Stimulated activated CD4-positive, alpha-beta T cell treated with anti-CD3 and anti-CD28 coated beads, Interleukin-4, amount 100 ng/mL, for 4 hours (primary cell): ENCODE measurements at places on chromosomes 16 and 17.

DNA sequence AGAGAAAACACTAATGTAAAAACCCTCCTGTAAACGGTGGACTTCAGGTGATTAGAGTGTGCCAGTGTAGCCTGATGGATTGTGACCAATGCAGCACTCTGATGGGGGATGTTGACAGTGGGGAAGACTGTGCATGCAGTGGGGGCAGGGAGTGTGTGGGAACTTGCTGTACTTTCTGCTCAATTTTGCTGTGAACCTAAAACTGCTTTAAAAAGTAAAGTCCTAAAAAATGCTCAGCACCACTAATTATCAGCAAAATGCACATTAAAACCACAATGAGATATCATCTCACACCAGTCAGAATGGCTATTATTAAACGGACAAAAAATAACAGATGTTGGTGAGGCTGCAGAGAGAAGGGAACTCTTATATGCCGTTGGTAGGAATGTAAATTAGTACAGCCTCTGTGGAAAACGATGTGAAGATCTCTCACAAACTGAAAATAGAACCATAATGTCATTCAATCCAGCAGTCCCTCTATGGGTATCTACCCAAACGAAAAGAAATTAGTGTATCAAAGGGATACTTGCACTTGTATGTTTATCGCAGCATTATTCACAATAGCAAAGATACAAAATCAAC, 9.7 kb upstream of the ULK2 start:
- DNase-seq: no peak

DNA sequence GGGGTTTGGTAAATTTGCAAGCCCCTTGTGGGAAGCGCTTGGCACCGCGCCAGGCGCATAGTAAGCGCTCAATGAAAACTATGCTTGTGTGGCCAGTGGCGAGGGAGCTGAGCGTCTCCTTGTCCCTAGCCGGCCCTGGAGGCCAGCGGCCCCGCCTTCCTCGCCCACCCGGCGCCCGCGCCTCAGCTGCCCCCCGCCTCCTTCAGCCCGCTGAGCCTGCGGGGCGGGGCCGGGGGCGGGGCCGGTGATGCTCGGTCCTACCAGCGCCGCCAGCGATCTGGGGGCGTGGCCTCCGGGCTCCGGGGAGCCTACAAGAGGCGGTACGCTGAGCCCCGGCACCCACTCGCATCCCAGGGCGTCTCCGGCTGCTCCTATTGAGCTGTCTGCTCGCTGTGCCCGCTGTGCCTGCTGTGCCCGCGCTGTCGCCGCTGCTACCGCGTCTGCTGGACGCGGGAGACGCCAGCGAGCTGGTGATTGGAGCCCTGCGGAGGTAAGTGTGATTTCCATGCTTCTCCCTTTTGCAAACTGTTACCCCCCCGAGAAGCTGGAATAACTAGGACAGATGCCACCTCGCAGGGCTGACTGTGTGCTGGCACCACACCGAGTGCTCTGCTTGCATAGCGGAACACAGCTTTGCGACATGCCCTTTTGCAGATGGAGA, at the start of gene CRISPLD2:
TSS of gene CRISPLD2 (plus strand) at position 342 of the 661 bp plus-strand sequence. CDS start 18,511 bp downstream, outside the sequence.
- DNase-seq: peak; percentile 90

DNA sequence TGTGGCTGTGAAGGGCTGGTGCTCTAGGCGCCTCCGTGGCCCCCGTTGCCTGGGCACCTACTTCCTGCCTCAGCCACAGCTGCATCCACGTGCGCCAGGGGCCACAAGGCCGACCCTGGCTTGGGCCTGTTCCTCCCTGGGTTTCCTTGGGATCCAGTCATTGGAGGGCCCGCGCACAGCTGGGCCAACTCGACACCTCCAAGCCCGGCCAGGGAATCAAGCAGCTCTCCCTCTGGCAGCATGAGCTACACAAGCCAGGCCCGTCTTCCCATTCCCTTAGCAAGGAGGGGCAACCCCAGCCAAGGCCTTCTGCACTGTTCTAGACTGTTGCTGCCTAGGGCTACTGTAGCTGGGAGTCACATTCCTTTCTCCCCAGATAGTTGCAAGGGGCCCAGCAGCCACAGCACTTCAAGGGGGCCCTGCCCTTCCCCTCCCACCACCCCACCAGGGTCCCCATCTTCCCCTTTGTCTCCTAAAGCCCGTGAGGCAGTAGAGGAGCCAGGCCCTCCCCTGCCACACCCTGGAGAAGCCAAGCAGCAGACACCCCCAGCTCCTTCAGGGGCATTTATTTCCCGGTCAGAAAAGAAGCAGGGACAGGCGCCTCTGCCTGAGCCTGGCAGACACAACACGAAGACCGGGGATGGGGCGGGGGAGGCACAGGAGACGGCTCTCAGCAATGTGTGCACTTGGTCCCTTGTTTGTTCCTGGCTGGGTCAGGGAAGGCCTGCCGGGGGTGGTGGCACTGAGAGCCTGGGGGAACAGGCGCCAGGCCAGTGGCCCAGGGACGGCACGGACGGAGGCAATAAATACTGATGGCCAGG, 3.8 kb downstream of the ARHGDIA start:
- DNase-seq: peak; percentile 46

DNA sequence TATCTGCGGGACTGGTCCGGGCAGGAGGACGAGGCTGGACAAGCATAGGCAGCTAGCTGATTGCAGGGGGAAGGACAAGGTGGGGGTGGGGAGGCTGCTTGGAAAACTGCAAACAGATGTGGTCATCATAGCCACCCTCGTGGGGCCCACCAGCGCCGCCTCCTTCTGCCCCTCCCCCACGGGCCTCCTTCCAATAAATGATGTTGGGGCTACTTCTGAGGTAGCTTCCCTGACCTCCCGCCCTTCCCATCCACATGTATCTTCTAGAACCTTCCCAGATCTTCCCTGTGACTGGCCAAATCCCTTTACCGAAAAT, 12.3 kb upstream of the CDC42EP4 start:
- no peak for DNase-seq

GRCh38 chr16:25575363-25575762, 116.4 kb upstream of the HS3ST4 start:
- DNase-seq: no peak

- DNase-seq: no peak
These were observed 631 bp downstream of the BIRC5 start for GRCh38 chr17:78214706-78215061.

DNA sequence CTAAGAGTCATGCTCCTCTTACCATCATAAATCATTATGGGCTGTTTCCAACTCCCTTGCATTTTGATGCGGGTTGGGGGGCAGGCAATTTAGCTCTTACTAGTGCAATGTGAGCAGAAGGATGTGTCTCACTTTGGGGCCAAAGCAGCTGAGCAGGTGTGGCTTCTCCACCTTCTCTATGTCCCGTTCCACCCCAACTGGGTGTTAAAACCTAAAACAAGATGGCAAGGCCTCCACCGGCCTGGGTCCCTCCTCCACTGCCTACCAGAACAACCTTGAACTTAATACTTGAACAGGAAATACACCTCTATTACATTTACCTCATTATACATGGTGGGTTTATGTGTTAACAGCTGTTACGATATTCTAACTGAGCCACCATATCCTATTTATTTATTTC, 52.8 kb downstream of the TOX3 start:
- no peak for DNase-seq

DNA sequence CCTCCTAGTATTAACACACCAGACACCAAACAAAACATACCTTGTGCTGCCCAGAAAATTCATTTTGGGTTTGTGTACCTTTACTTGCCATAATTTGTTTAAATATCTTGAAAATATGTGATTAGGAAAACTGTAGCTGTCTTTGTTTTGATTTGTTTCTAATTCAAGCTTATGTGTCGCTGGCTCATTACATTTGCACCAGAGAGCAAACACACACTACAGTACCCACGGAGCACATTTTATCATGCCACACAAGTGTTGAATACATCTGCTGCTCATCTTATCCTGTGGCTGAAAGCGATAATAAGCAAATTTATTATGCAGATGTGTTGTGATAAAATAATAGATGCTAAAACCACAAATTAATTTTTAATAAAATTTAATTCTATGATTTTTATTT, 63.1 kb downstream of the SPAG9 start:
- no peak for DNase-seq

DNA sequence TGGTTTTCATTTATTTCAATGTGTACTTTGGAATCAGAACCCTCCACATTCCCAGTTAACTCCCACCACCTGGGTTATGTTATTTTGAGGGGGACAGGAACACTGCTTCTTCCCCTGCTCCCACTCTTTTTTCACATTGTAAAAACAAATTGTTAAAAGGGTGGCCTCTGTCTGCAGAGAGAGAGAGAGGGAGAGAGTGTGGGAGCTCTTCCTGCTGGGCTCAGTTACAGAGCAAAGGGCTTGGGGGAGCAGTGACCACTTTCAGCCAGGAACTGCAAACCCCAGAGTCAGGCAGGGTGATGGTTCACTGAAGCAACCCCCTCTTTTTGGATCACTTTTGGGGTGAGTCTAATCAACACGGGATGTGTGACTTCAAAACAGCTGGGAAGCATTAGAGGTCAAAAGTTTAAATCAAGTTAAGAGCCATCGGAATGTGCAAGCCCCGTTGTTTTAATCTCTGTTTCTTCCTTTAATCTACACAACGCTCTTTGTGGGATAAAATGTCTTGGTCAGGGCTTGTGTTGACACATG, 577.0 kb upstream of the CDH11 start:
- no peak for DNase-seq

DNA sequence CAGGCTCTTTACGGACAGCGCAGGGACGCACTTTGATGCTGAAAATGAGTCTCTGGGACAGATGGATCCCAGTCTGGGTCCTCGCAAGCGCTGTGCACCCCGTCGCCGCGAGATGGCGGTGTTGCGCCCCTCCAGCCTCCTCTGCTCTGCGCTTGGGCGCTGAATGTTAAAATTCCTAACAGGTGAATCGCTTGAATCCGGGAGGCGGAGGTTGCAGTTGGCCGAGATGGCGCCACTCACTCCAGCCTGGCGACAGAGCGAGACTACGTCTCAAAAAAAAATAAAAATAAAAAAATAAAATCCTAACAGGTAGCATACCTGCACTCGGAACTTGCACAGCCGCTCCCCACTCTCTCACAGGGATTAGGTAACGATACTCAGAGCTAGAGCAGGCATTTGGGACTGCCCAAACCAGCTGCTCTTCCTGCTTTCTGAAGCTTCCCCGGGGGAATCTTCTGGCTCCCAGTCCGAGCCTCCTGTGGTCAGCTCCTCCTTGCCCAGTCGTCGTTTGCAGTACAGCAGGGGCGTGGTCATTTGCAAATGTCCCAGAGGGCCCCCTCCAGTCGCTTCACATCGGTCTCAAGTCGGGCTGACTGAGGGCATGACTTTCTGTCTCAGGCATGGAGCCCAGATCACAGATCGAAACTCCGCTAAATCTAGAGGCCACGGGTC, 26.2 kb upstream of the OSGIN1 start:
- peak; percentile 30 for DNase-seq

DNA sequence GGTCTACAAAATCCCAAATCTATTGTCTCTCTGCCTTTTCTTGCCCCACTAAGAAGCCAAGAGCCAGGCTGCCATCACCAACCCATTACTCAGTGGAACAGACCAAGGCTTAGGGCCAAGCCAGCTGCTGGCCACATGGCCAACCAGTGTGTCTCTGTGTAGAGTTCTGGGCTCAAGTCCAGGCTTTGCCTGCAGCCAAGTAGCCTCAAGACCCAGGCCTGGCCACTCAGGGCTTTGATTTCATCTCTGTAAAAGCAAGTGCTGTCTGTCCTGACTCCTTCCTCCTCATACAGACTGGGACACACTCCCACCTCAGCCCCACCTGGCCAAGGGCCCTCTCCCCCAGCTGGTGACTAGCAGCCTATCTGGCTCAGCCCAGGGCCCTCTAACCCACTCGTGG, 14.6 kb downstream of the SREBF1 start:
- DNase-seq: no peak

- DNase-seq: no peak
These were observed 7.7 kb upstream of the ARL5C start for GRCh38 chr17:39173526-39174274.

- no peak for DNase-seq
These were observed 109.9 kb upstream of the TBX2 start for GRCh38 chr17:61289408-61290385.

- no peak for DNase-seq
These were observed 1.7 kb downstream of the HEXIM1 start for GRCh38 chr17:45149669-45150664.

- DNase-seq: no peak
These were observed 238.9 kb downstream of the TOX3 start for GRCh38 chr16:52308051-52308450.

DNA sequence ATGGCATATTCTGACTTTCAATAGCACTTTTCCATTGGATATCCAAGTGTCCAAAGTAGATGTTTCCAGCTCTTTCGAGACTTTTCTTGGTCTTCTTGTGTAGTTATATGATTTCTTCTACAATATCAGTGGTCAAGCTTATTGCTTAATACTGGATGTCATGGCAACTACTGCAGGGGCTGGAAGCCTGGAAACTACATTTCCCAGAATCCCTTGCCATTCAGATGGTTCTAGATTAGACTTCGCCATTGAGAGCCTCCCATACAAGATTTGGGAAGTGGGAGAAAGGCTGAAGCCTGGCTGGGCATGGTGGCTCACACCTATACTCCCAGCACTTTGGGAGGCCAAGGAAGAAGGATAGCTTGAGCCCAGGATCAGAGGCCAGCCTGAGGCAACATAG, 153.6 kb downstream of the C16orf95 start:
- DNase-seq: no peak
